ENCODE measurements at places on chromosomes 11 and 22. TPM values are rescaled to one million over a fixed set of nuclear protein-coding genes. Genes with fewer than 3 reads are reported as not detected.

DNA sequence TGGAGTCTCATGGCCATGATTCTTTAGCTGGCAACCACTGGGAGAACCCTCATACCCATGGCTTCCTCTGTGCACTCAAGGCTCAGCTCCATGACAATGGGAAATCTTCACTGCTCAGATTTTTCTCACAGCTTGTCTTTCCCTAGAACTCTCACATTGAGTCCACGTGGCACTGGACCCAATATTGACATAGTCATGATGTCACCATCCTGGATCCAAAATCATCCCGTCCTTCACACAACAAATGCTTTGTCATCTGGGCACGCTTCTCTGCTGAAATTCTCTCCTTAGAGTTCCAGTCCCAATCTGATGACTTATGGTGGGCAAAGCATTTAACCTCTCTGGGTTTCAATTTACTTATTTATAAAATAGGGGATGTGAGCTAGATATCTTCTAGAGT lies 37.7 kb upstream of the CD44 start:
- no peak overlapping the region for H3K4me3 ChIP-seq
- no peak for DNase-seq
- no peak overlapping the region for H3K27ac ChIP-seq
- H3K27me3 ChIP-seq: no peaks in the 10 kb centered on the region
- H3K36me3 ChIP-seq: no peaks in the 10 kb centered on the region

GRCh38 chr11:22192642-22193347 lies at the start of gene ANO5:
Gene ANO5, plus strand, starts transcription at chr11:22193085. Its CDS starts 408 bp downstream, at chr11:22193493.
- H3K4me1 ChIP-seq: no peaks in the 10 kb centered on the region
- no peaks in the 10 kb centered on the region for H3K36me3 ChIP-seq
- no peak within 1 kb of the TSS for H3K27ac ChIP-seq

- H3K4me3 ChIP-seq: no peak overlapping the region
- H3K4me1 ChIP-seq: no peaks in the 10 kb centered on the region
- no peaks in the 10 kb centered on the region for H3K27me3 ChIP-seq
- no peak for DNase-seq
- H3K27ac ChIP-seq: no peak overlapping the region
- no peaks in the 10 kb centered on the region for H3K36me3 ChIP-seq
These were observed 118.2 kb upstream of the OR9Q1 start for GRCh38 chr11:57905439-57905838.

DNA sequence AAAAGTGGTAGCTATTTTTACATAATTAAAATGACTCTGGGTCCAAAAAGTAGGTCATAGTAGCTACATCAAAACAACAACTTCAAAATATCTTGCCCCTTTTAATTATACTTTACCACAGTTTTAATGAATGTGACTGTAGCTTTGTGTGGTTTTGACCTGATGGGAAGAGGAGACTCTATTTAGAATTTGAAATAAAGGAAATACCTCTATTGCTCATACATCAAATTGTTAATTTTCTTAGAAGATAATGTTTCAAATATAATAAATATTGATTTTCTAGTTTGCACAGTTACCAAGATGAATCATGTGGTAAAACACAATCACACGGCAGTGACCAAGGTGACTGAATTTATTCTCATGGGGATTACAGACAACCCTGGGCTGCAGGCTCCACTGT lies at the start of gene OR8K1:
TSS of gene OR8K1 (plus strand) at position 301 of the 400 bp plus-strand sequence. CDS start at position 301, 0 bp downstream.
- no peaks in the 10 kb centered on the region for H3K4me1 ChIP-seq
- H3K36me3 ChIP-seq: no peaks in the 10 kb centered on the region
- H3K27ac ChIP-seq: no peak within 1 kb of the TSS
- no peak within 1 kb of the TSS for H3K4me3 ChIP-seq

DNA sequence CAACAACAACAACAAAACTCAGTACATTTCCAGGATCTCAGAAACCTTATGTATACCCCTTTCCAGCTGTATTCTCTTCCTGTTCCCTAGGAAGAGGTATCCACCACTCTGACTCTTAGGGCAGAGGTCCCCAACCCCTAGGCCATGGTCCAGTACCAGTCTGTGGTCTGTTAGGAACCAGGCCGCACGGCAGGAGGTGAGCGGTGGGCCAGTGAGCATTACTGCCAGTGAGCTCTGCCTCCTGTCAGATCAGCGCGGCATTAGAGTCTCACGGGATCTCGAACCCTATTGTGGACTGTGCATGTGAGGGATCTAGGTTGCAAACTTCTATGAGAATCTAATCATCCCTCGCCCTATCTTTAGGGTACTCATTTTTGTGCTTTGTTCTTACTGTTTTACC lies 43.9 kb upstream of the LMO1 start:
- no peaks in the 10 kb centered on the region for H3K36me3 ChIP-seq
- DNase-seq: no peak
- H3K27ac ChIP-seq: no peak overlapping the region
- no peaks in the 10 kb centered on the region for H3K27me3 ChIP-seq

DNA sequence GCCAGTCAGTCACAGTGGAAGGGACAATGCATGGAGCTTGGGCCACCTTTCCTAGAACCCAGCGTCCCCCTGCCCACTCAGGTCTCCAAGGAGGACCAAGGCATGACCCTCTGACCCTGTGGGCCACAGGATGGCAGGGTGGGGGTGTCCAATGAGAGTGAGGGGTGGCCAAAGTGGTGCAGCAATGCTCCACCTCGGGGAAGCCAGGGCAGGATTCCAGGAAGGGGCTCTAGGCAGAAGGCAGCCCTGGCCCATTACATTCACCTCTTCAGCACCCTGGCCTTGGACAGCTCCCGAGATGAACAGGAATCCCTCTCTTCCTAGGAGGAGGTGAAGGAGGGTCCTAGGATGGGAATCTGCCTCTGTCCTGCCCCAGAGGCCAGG lies 597.5 kb downstream of the BRD1 start:
- no peaks in the 10 kb centered on the region for H3K4me1 ChIP-seq
- no peak overlapping the region for H3K27ac ChIP-seq
- DNase-seq: no peak
- no peaks in the 10 kb centered on the region for H3K27me3 ChIP-seq
- H3K4me3 ChIP-seq: no peak overlapping the region

DNA sequence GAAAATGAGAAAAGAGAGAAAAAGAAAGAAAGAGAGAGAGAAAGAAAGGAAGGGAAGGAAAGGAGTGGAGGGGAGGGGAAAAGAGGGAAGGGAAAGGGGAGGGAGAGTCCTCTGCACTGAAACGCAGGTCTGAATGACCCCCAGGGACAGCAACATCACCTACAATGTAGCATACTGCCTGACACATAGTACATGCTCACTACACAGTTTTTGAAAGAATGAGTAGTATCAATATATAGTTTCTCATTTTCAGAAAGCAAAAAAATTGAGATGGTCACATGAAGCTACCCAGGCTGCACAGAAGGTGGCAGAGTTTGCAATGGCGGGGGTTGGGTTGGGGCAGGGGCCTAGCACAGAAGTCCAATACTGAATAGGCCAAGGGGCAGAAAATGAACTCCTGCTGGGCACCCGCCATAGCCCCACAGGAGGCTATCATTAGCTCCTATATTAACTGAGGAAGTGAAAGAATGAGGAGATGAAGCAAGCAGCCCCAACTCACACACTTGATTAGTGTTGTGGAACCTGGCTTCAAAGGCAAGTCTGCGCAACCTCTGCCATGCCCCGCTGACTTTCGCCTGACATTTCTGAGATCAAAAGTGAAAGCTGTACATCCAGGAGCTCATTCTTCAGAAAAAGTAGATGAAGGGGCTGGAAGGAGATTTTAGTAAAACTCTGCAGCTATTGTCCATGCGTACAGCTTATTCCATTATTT lies 241.2 kb upstream of the SYN3 start:
- H3K4me3 ChIP-seq: no peak overlapping the region
- no peaks in the 10 kb centered on the region for H3K27me3 ChIP-seq
- H3K36me3 ChIP-seq: no peaks in the 10 kb centered on the region
- no peak overlapping the region for H3K27ac ChIP-seq
- no peak for DNase-seq

DNA sequence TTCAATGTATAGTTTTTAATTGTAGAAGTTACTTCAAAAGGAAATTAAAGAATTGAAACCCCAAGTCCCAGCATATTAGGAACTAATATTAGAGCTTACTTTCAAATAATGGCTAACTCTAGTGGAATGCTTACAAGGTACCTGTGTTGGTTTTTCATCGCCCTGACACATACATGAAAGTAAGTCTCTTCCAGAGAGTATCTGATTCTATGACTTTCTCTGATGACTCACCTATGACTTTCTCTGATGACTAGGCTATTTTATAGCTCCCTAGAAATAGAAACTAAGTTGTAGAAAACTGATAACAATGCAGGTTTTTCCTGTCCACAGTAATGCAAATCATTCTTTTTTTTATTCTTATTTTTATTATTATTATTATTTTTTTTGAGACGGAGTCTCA lies 33.6 kb upstream of the MMP7 start:
- H3K27me3 ChIP-seq: no peaks in the 10 kb centered on the region
- no peak overlapping the region for H3K27ac ChIP-seq
- no peak for DNase-seq
- no peak overlapping the region for H3K4me3 ChIP-seq
- H3K36me3 ChIP-seq: no peaks in the 10 kb centered on the region

GRCh38 chr22:49737101-49737551 lies 90.5 kb downstream of the BRD1 start:
- no peaks in the 10 kb centered on the region for H3K36me3 ChIP-seq
- no peak for DNase-seq
- no peak overlapping the region for H3K27ac ChIP-seq
- peaks cover 7% of the 10 kb centered on the region for H3K4me1 ChIP-seq
- no peak overlapping the region for H3K4me3 ChIP-seq
- H3K27me3 ChIP-seq: no peaks in the 10 kb centered on the region

DNA sequence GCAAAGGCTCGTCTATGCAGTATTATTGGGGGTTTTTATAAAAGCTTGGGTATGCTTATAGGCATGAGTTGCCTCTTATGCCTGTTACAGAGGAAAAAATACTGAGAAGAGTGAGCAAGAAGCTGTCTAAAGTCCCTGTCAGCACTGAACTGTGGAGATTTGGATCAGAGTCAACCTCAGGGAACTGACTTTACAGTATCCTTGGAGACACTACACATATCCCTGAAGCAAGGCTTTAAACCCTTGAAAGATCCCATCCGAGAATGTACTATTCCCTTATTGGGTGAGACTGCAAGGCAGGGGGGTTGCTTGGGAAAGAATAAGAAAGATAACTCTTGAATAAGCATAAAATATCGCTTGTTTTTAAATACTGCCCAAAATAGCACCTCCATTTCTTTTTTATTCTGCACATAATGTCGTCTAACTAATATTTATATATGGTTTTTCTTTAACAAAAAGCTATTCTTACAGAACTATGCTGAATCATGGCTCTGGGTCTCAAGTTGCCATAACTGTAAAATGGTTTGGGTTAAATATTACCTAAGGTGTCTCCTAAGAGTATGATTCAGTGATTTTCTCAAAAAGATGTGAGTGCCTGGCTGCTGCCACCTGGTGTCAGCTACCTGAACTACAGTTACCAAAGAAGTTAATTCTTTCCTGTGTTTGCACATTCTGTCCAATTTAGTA lies 1062.8 kb downstream of the DLG2 start:
- H3K27ac ChIP-seq: no peak overlapping the region
- no peaks in the 10 kb centered on the region for H3K27me3 ChIP-seq
- H3K4me1 ChIP-seq: no peaks in the 10 kb centered on the region
- H3K4me3 ChIP-seq: no peak overlapping the region
- DNase-seq: no peak

DNA sequence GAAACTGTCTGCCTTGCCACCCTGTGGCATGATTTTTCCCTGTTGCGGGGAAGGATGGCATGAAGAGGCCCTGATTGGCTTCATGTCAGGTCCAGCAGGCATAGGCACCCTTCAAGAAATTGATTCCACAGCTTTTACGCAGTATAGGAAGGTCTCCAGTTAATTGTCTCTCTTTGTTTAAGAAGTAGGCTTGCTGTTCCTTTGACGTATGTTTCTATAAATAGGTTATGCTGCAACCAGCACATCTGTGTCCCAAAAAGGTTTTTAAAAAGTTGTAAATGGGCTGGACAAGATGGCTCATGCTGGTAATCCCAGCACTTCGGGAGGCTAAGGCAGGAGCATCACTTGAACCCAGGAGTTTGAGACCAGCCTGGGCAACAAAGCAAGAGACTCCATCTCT lies 62.6 kb downstream of the CD6 start:
- H3K4me3 ChIP-seq: no peak overlapping the region
- DNase-seq: no peak
- no peaks in the 10 kb centered on the region for H3K27me3 ChIP-seq
- H3K4me1 ChIP-seq: peaks cover 49% of the 10 kb centered on the region
- H3K27ac ChIP-seq: no peak overlapping the region
- no peaks in the 10 kb centered on the region for H3K36me3 ChIP-seq

DNA sequence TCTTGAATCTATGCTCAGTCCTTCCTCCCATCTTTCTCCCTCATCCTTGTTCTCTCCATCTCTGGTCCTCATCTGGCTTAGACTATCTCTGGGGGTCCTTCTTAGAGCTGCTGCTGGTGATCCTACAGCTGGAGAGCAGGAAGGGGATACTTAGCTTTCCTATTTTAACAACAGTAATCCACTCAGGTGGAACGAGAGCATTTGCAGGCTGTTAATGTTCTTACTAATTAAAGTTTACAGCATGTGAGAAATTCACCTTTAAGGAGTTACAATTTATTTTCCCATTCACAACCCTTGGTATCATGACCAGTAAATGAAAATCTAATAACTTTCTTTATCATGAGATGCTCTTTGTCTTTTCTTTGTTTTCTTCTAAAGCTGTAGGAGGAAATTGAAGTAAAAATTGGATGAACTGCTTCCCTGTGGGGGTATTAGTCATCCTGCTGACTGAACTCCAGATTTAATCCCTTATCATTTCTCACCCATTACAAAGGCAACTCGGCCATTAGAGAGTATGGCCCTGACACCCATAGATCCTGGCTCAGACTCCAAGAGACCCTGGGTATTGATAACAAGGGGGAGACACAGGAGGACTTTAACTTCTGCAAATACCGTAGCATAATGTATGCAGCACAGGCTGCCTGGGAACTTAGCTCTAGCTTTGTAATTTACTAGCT lies 37.6 kb upstream of the MTNR1B start:
- H3K36me3 ChIP-seq: no peaks in the 10 kb centered on the region
- no peak overlapping the region for H3K4me3 ChIP-seq

GRCh38 chr11:121300972-121301699 lies 8.6 kb downstream of the SC5D start:
- no peak for DNase-seq
- H3K4me3 ChIP-seq: no peak overlapping the region
- peaks cover 18% of the 10 kb centered on the region for H3K36me3 ChIP-seq
- no peaks in the 10 kb centered on the region for H3K27me3 ChIP-seq
- H3K27ac ChIP-seq: no peak overlapping the region

DNA sequence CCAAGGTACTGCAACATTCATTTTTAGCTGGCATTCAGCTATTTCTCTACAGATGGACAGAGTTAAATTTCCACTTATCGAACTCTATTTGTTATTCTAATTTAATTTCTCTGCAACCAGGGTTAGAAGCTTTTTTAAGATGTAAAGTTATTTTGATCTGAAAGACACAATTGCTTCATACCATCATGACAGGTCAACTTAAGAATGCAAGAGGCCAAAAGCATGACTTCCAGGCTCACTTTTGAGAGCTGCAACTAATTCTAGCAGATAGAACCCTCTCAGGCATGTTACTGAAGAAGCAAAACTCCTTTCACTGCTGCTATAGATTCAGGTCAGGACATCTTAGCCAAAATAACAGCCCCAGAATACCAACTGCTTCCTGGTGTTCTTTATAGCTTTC lies 86.5 kb upstream of the GALNT18 start:
- H3K36me3 ChIP-seq: no peaks in the 10 kb centered on the region
- H3K4me1 ChIP-seq: no peaks in the 10 kb centered on the region
- no peak overlapping the region for H3K4me3 ChIP-seq
- no peak for DNase-seq

The OR51E2 gene
- total RNA-seq: not detected

The KRTAP5-1 gene
- not detected for total RNA-seq

The KRTAP5-7 gene
- 0.37 TPM for total RNA-seq

The PGA4 gene
- total RNA-seq: 1.9 TPM

The CTR9 gene
- total RNA-seq: 44.5 TPM

The PLAAT3 gene
- total RNA-seq: 2.0 TPM

The SCUBE2 gene
- not detected for total RNA-seq

The CCDC15 gene
- 5.1 TPM for total RNA-seq

The GRAMD1B gene
- 90.9 TPM for total RNA-seq
